ENCODE measurements at places on chromosomes 4 and X.

GRCh38 chr4:188435381-188435780 is 296.1 kb downstream of the TRIML1 start:
- DNase-seq: no peak

DNA sequence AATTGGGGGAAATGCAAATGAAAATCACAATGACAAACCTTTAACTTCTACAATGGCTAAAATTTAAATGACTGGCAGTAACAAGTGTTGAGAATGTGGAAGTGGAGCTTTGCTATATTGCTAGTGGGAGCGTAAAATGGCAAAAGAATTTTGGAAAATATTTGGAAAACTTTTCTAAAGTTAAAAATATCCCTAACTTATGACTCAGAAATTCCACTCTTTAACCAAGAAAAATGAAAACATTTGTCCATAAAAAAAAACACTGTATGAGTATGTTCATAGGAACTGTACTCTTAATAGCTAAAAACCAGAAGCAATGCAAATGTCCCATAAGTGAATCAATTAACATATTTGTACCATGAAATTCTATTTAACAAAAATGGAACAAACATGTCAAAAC is 3.6 kb downstream of the TBCK start:
- no peak for DNase-seq

DNA sequence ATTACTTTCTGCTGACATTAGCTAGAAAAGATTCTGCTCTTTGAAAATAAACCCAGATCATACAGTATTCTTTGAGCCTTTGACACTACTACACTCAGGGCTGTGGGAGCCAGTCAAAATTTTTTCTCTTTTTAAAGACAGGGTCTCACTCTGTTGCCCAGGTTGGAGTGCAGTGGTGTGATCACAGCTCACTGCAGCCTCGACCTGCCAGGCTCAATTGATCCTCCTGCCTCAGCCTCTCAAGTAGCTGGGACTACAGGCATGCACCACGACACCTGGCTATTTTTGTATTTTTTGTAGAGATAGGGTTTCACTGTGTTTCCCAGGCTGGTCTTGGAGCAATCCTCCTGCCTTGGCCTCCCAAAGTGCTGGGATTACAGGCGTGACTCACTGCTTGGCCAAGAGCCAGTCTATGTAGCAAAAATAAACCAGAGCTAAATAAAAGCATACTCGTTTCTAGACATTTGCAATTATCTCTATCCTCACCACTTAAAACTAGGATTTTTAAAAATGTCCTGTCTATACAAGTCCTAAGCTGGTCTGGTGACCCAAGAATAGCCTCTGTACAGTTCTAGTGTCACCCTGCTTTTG is 43.2 kb downstream of the AKAP4 start:
- DNase-seq: no peak

GRCh38 chrX:16828124-16828908 is 41.8 kb downstream of the RBBP7 start:
- DNase-seq: no peak

DNA sequence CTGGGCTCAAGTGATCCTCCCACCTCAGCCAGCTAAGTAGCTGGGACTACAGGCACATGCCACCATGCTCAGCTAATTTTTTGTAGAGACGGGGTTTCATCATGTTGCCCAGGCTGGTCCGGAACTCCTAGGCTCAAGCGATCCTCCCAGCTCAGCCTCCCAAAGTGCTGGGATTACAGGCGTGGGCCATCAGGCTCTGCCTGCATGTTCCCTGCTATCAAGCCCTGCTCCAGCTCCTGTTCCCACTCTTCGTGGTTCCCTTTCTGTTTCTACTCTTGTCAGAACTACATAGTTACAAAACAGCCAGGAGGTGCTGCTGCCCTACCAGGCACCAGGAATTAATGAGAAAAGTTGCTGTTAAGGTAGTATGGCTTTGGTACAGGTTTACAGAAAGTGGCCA is 8.7 kb downstream of the TIMP1 start:
- no peak for DNase-seq

DNA sequence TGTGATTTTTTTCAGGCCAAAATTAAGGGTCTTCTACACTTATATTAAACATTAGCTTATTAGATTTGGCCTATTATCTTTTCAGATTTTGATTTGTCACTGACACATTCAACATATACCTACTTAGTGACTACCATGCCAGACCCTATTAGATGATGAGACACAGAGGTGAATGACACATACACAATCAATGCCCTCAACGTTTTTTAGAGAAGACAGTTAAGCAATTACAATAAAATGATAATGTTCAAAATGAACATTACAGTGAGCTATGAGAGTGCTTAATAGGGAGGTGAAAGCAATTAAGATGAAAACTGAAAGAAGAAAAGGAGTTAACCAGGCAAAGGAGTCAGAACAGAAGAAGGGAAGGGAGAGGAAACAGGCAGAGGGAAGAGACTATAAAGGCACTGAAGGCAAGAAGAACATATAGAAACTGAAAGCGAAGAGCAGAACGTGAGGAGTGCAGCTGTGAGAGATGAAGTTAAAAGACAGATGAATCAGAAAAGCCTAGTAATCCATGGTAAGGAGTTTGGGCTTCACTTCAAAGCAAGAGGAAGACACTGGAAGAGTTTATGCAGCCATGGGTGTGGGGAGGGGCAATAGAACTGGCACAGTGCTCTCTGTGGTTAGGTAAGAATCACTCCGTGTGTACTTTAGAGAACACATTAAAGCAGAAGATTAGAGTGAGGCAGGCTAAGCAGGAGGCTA is 119.0 kb downstream of the REELD1 start:
- DNase-seq: no peak

- no peak for DNase-seq
Observed at GRCh38 chrX:133813971-133814370, 171.4 kb downstream of the GPC3 start.

GRCh38 chrX:78945186-78945912 is at the start of gene P2RY10:
Gene P2RY10 (plus strand): TSS chrX:78945391. CDS start chrX:78960521, 15,130 bp downstream.
- no peak for DNase-seq

GRCh38 chr4:21117541-21118180 is 417.4 kb downstream of the PACRGL start:
- DNase-seq: no peak

- no peak for DNase-seq
Observed at GRCh38 chr4:22988526-22988925, 295.8 kb downstream of the GBA3 start.

GRCh38 chrX:153828723-153829548 is 1.4 kb downstream of the PDZD4 start:
- DNase-seq: no peak

- DNase-seq: no peak
Observed at GRCh38 chr4:113457886-113458285, 303.7 kb downstream of the CAMK2D start.

GRCh38 chr4:171239196-171239595 is 574.0 kb upstream of the GALNTL6 start:
- no peak for DNase-seq

DNA sequence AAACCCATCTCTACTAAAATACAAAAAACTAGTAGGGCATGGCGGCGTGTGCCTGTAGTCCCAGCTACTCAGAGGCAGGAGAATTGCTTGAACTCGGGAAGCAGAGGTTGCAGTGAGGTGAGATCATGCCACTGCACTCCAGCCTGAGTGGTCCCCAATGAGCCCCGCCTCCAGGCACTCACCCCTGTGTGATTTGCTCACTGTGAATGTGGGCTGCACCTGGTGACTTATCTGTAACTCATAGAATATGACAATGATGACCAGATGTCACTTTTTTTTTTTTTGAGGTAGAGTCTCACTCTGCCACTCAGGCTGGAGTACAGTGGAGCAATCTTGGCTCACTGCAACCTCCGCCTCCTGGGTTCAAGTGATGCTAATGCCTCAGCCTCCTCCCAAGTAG is 49.0 kb upstream of the HOPX start:
- no peak for DNase-seq

- no peak for DNase-seq
Observed at GRCh38 chrX:49233887-49234555, 881 bp upstream of the CACNA1F start.

- no peak for DNase-seq
Observed at GRCh38 chr4:139266208-139266582, 13.8 kb downstream of the MGARP start.

GRCh38 chr4:109298279-109299010 is 4.0 kb downstream of the COL25A1 start:
- DNase-seq: no peak

- DNase-seq: no peak
Observed at GRCh38 chr4:3030566-3031356, 43.6 kb downstream of the HTT-AS start.

DNA sequence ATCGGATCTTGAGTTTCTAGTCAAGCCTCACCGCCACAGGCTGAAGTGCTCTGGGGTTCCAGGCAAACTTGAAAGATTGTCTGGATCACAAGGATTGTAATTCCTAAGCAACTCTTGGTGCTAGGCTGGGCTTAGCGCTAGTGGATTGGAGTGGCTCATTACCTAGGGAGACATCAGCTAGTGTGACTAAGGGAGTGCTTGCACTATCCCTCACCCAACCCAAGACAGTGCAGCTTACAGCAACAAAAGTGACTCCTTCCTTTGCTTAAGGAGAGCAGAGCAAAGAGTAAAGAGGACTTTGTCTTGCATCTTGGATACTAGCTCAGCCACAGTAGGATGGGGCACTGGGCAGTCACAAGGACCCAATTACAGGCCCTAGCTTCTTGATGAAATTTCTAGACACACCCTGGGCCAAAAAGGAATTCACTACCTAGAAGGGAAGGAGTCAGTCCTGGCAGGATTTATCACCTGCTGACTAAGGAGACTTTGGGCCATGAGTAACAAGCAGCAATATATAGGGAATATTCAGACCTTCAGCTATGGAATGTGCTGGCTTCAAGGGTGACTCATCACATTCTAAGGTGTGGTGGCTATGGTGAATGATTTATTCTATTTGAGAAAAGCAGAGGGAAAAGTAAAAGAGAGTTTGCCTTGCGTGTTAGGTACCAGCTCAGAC is 1212.4 kb downstream of the PCDH18 start:
- DNase-seq: no peak

GRCh38 chrX:119552508-119552907 is 12.7 kb downstream of the STEEP1 start:
- DNase-seq: no peak
